T1000 (cell line): ENCODE measurements at places on chromosomes 13 and 19.

GRCh38 chr13:101019126-101019525, 344.5 kb upstream of the TMTC4 start:
- no peak for DNase-seq

DNA sequence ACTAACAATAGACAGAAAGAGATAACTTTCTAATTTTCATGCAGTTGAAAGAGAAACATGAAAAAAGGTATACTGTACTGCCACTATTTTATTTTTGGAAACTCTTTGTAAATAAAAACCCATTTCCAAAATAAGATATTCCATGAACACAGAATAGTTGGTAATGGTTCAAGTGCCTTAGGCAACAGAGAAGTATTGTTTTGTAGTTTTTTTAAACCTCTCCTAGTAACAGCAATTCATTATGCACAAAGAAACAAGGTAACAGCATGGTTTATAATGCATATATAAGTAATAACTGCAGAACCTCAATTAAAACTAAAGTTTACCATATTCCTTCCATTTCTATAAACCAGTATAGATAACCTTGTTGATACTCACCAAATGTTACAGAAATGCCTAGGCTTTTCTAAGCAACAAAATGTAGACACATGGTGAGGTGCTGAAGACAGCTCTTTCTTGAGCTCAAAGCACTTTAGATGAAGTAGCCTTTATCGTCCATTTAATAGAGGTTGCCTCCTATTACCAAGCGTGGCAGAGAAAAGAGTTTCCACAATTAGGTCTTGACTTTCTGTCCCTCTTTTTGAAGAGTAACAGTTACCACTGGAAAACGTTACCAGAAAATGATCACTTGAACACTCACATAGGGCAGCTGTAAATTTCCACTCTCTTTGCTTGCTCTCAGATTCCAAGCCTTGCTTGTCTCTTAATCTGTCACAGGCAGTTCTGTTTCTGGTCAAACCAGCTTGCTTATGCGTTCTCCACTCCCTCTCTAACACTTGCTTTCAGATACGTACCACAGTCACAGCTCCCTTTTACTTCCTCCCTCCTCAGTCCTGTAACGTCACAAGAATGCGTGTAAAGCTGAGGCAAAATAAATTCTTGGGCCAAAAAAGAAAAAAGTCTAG, 42.9 kb downstream of the CAB39L start:
- DNase-seq = no peak

- DNase-seq = no peak
These were observed 22.1 kb downstream of the COLGALT1 start for GRCh38 chr19:17577457-17578097.

GRCh38 chr13:39209731-39210531, 171.7 kb downstream of the NHLRC3 start:
- DNase-seq = no peak

GRCh38 chr19:17135001-17135853, 59.6 kb downstream of the MYO9B start:
- DNase-seq = peak; percentile 83

DNA sequence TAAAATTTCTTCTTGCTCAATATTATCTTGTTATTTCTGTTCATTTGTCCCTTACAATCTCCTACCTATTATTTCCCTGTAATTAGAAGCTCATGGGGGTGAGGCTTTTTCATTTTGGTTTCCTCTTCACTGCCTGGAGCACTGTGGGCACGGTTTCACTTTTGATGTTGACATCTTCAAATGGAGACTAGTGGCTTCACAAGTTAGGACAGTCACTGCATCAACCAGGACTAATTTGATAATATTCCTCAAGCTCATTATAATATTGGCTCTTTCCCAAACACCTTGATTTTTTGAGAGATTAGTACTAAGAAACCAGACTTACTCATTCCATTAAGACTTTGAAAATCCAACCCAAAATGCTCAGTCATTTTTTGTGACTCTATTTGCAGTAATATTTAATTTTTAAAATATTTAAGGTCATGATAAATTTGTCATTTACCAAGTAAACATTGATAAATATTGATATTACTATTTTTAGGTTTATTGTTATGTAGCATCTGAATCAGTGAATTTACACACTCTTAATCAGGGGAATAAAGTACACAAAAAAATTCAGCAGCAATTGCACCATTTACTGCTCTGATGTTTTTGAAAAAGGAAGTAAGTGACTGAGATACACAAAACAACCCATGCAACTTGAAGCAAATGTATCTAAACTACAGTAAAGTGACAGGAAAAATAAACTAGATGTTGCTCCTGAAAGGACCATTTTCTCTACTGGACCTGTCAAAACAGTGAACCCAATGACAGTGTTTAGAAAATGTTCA, 28.8 kb upstream of the RCBTB2 start:
- no peak for DNase-seq

DNA sequence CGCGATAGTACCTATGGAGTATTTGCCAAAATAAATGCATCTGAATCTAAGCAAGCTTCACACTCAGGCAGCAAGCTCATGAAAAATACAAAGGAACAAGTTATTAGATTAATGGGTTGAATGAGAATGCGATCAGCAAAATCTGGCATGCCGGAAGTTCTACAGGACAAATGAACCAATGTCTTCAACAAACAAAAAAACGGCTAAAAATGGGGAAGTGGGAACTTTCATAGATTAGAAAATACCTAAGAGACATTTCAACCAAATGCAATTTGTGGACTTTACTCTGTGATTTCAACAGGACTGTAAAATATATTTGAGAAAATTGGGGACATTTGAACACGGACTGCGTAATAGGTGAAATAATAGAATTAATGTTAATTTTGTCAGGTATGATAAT, 22.4 kb upstream of the RNASEH2B start:
- no peak for DNase-seq

- DNase-seq = no peak
These were observed 3.9 kb downstream of the ZNF324B start for GRCh38 chr19:58455306-58455705.

DNA sequence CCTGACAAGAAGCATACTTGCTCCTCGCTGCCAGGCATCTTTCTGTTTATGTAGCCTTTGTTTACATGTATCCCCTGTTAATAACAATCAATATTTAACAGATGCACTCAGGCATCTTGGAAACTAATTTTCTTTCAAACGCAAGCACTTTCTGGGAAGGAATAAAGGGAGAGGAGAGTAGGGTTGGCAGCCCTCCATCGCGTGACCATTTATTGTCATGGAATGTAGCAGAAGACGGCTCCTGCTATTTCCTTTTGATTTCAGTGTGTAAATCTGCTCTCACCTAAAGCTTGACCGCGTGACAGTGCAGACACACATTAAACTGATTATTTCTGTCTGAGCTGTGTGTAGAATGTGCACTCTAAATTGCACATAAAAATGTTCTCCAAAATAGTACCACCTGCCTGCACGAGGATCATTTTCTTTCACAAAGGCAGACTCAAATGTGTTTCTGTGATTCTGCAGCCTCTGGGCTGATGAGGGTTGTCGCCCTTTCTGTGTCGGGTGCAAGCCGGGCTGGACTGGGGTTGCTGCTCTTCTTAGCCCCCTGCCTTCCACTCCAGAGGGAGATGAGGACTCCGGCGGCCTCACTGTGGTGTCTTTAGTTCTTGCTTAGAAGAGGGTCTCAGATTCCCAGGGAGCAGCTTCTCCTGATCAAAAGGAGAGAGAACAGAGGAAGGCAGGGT, 223.5 kb upstream of the MAB21L1 start:
- no peak for DNase-seq

DNA sequence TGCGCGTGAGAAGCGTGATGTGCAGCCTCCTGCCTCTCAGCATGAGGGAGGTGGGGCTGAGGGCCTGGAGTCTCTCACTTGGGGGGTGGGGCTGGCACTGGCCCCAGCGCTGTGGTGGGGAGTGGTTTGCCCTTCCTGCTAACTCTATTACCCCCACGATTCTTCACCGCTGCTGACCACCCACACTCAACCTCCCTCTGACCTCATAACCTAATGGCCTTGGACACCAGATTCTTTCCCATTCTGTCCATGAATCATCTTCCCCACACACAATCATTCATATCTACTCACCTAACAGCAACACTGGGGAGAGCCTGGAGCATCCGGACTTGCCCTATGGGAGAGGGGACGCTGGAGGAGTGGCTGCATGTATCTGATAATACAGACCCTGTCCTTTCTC, 8.7 kb downstream of the CD177 start:
- DNase-seq = no peak

DNA sequence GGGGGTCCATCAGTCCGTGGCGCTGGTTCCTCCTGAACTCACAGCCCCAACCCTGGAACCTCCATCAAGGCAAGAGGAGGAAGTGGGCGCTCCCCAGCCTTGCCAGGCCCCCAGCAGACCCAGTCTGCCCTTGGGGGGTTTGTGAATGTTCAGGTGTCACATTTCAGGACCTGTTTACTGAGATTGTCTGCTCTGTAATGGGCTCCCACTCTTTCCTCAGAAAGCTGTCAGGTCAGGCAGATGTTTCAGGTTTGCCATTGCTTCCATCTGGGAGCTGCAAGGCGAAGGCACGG, 29.4 kb downstream of the TSSK6 start:
- DNase-seq = no peak

DNA sequence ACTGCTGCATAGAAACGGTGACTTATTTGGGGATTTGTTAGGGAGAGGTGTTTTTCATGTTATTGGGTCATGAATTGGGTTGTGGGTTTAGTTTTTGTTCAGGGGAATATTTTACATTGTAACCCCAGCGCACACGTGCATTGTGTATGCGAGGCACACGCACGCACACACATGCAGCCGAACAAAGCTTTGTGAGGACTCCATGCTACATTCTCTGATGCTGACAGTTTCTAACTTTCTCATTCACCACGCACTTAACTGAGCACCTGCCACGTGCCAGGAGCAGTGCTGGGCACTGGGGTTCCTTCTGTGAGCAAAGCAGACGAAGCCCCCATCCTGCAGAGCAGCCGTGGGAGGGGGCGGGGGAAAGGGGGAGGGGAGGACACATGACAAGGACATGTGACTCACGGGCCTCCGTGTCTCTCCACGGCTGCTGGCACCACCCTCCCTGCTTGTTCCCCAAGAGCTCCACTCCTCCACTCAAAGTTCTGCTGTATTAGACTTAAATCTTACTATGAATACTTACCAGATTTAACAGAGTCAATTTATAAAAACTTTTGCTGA, 55.6 kb downstream of the SLC7A9 start:
- DNase-seq = no peak

DNA sequence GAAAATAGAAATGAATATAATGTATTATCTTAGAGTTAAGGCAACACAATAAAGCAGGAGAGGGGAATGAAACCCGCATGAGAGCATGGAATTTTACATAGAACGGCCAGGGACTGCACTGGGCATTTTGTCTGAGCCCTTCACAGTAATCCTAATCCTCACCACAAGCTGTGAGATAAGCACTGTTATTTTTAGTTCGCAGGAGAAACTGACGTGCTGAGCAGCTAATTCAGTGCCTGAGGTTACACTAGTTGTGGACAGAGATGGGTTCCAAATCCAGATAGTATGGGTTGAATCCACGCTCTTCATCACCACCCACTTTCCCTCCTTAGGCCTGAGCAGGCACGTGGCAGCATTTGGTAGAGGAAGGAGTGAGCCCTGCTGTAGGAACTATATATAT, 24.8 kb upstream of the ZNF527 start:
- DNase-seq = no peak
